ENCODE measurements at places on chromosomes 2 and 18. TPM values are rescaled to one million over a fixed set of nuclear protein-coding genes. Genes with fewer than 3 reads are reported as not detected.
A peak's percentile ranks its signal among the peaks of the same experiment; 100 is the strongest.

GPAT2 gene
- 0.33 TPM for total RNA-seq

CHN1 gene
- 28.8 TPM for total RNA-seq

DNA sequence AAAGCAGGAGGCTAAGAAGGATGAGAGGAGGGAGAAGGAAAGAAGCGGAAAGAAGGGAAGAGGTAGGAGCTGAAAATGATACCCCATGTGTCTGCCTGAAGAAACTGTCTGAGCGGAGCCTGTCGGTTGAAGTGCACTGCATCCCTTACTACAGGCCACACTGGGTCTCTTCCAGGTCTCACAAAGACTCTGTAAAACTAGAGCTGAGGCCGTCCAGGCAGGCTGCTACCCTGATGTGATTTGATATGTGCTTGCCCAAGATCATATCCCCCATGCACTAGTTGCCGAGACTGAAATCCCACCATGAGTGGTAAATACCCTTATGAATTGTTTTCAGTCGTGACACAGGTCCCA, 134.4 kb downstream of the MAIP1 start:
- no peak overlapping the region for H3K4me3 ChIP-seq
- DNase-seq: no peak

- no peaks in the 10 kb centered on the region for H3K27me3 ChIP-seq
- no peak overlapping the region for H3K4me3 ChIP-seq
- no peak overlapping the region for H3K27ac ChIP-seq
Measured at GRCh38 chr2:132581991-132582738, 87.8 kb downstream of the LYPD1 start.

- H3K36me3 ChIP-seq: no peaks in the 10 kb centered on the region
- peak; percentile 3 for DNase-seq
- peaks cover 13% of the 10 kb centered on the region for H3K4me1 ChIP-seq
- no peaks in the 10 kb centered on the region for H3K27me3 ChIP-seq
Measured at GRCh38 chr2:233092432-233093165, 32.5 kb downstream of the INPP5D start.

- no peak overlapping the region for H3K27ac ChIP-seq
- no peaks in the 10 kb centered on the region for H3K27me3 ChIP-seq
- no peak for DNase-seq
- H3K4me3 ChIP-seq: no peak overlapping the region
Measured at GRCh38 chr2:38122344-38122743, 46.4 kb upstream of the CYP1B1 start.

DNA sequence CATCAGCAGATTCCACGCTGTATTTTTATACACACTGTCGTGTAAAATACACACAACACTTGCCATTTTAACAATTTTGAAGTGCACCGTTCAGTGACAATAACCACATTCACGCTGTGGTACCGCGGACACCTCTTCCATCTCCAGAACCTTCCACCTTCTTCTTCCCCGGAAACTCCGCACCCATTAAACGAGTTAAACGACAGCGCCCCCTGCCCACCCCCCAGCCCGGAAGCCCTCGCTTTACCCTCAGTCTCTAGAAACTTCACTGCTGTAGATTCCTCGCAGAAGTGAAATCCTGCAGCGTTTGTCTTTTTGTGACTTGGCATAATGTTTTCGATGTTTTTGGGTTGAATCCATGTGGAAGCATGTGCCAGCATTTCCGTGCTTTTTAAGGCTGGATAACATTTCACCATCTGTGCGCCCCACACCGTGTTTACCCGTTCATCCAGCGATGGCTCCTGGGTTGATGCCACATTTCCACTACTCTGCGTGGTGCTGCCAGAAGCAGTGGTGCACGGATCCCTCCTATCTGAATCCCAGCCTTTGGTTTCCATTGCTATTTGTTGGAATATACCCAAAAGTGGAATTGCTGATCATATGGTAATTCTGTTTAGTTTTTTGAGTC, 32.0 kb upstream of the TMEM18 start:
- H3K4me3 ChIP-seq: no peak overlapping the region
- H3K27me3 ChIP-seq: no peaks in the 10 kb centered on the region
- H3K27ac ChIP-seq: no peak overlapping the region
